T-helper 17 cell (primary cell): ENCODE measurements at places on chromosomes 2 and 18. TPM values are rescaled to one million over a fixed set of nuclear protein-coding genes. Genes with fewer than 3 reads are reported as not detected.
A peak's percentile ranks its signal among the peaks of the same experiment; 100 is the strongest.

GRCh38 chr2:219331560-219332213 is 857 bp downstream of the RESP18 start:
- H3K4me1 ChIP-seq = no peaks in the 10 kb centered on the region
- no peaks in the 10 kb centered on the region for H3K36me3 ChIP-seq
- DNase-seq = peak; percentile 17
- no peak overlapping the region for H3K27ac ChIP-seq

GRCh38 chr2:6970551-6970950 is 53.3 kb downstream of the RNF144A start:
- no peak for DNase-seq
- H3K4me3 ChIP-seq = no peak overlapping the region
- peaks cover 10% of the 10 kb centered on the region for H3K36me3 ChIP-seq
- H3K27me3 ChIP-seq = no peaks in the 10 kb centered on the region
- H3K4me1 ChIP-seq = peaks cover 8% of the 10 kb centered on the region

Gene NTSR2
- not detected for total RNA-seq

- H3K4me3 ChIP-seq = no peak overlapping the region
- no peak overlapping the region for H3K27ac ChIP-seq
- no peaks in the 10 kb centered on the region for H3K27me3 ChIP-seq
- peaks cover 7% of the 10 kb centered on the region for H3K4me1 ChIP-seq
- H3K36me3 ChIP-seq = peaks cover 16% of the 10 kb centered on the region
Measured at GRCh38 chr2:126699018-126699417, 43.1 kb downstream of the GYPC start.

DNA sequence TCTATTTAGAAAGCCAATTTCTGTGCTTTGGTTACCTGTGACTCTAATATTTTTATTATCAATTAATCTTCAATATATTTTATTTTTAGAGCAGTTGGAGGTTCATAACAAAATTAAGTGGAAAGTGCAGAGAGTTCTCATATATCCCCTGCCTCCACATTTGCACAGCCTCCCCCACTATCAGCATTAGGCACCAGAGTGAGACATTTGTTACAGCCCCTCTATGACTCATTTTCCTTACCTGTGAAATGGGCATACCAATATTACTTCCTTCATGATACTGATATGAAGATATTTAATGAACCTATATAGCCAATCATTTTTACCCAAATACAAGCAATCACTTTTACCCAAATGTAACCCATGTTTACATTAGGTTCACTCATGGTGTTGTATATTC is 34.0 kb upstream of the CYTIP start:
- no peak overlapping the region for H3K4me3 ChIP-seq
- peak overlapping the region; percentile 54 for H3K27ac ChIP-seq
- no peak for DNase-seq
- no peaks in the 10 kb centered on the region for H3K27me3 ChIP-seq
- no peaks in the 10 kb centered on the region for H3K36me3 ChIP-seq

DNA sequence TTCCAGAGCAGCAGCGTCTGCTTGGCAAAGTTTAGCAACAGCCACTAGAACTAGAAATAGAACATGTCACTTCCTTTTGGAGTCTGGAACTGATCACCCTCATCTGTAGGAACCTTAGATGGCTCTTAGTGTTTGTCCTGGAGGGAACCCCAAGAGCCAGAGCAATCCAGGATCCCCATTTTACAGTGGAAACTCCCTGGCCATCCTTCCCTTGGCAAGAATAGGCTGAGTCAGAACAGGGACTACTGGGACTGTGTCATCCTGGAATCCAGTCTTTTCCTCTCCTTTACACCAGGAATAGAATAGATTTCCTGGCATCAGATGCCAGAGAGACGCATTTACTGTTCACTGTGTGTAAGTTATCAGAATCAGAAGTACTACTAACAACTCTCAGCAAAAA is 33.2 kb upstream of the GRHL1 start:
- H3K4me3 ChIP-seq = no peak overlapping the region
- peaks cover 11% of the 10 kb centered on the region for H3K36me3 ChIP-seq
- H3K27me3 ChIP-seq = no peaks in the 10 kb centered on the region
- DNase-seq = no peak
- no peaks in the 10 kb centered on the region for H3K4me1 ChIP-seq

Gene HOXD10
- not detected for total RNA-seq
